ENCODE measurements at places on chromosomes 4 and X. TPM values are rescaled to one million over a fixed set of nuclear protein-coding genes. Genes with fewer than 3 reads are reported as not detected.

DNA sequence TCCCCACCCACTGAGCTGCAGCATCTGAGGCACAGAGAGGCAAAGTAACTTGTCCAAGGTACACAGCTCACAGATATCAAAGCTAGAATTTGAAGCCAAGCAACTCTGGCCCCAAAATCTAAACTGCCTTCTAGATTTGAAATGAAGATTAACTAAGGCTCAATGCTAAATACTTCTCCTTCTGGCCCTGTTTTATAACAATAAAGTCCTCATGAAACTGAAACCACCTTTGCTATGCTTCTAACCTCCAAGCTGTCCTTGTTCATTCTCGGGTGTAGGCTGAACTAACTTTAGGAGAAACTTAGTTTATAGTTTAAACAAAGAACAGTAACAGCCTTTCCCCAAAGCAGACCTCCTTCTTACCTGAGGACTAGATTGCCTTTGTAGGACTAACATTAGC is 93.6 kb downstream of the DCTD start:
- no peak for DNase-seq
- H3K4me1 ChIP-seq, result no peaks in the 10 kb centered on the region
- H3K27me3 ChIP-seq, result no peaks in the 10 kb centered on the region

DNA sequence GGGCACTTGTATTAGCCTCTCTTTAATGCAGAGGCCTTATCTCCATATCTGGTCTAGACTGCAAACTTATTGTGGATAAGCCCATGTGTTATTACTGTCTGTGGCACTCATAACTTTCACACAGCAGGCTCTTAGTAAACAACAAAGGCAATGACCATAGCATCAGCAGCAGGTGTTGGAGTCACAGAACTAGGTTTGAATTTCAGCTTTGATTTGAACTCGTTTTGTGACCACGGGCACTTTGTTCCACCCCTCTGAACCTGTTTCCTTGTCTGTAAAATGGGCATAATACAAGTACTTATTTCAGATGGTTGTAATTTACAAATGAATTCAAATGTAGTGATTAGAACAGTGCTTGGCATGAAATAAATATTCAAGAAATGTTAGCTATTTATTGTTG is 121.8 kb upstream of the C1GALT1C1 start:
- no peaks in the 10 kb centered on the region for H3K4me1 ChIP-seq
- no peaks in the 10 kb centered on the region for H3K27me3 ChIP-seq
- H3K4me3 ChIP-seq, result no peak overlapping the region
- no peak for DNase-seq

DNA sequence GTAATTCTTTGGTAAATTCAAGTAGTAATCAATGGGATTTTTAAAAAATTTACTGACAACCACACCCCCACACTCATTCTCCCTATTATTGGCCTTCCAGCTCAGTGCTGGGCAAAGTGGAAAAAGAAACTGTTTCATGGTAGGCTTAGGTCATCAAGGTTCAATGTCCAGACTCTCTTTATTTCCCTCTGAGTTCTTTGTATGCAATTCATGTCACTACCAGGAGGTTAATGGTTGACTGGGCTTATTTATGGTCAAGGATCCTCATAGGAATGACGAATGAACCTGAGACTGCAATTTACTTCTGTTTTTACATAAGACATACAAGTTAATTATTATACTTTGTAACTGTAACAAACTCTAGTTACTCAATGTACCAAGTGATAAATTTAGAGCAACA is 403.2 kb downstream of the KLHL13 start:
- no peaks in the 10 kb centered on the region for H3K27me3 ChIP-seq
- no peaks in the 10 kb centered on the region for H3K4me1 ChIP-seq
- no peak for DNase-seq
- no peak overlapping the region for H3K27ac ChIP-seq
- H3K36me3 ChIP-seq, result no peaks in the 10 kb centered on the region
- no peak overlapping the region for H3K4me3 ChIP-seq

- no peak overlapping the region for H3K4me3 ChIP-seq
- no peaks in the 10 kb centered on the region for H3K4me1 ChIP-seq
- H3K27ac ChIP-seq, result no peak overlapping the region
- H3K27me3 ChIP-seq, result no peaks in the 10 kb centered on the region
- no peak for DNase-seq
- H3K36me3 ChIP-seq, result no peaks in the 10 kb centered on the region
Observed at GRCh38 chrX:96568071-96568470, 116.6 kb upstream of the DIAPH2 start.

Gene ARAF
- 10.8 TPM for total RNA-seq

Gene ATP6AP1
- total RNA-seq, result 13.9 TPM

Data from IMR-90 (cell line).